ENCODE measurements at places on chromosomes 6 and 20.

GRCh38 chr20:46330072-46330763 is 21.9 kb upstream of the CDH22 start:
- no peak for DNase-seq

- no peak for DNase-seq
Observed at GRCh38 chr6:155980768-155981079, 525.1 kb upstream of the NOX3 start.

DNA sequence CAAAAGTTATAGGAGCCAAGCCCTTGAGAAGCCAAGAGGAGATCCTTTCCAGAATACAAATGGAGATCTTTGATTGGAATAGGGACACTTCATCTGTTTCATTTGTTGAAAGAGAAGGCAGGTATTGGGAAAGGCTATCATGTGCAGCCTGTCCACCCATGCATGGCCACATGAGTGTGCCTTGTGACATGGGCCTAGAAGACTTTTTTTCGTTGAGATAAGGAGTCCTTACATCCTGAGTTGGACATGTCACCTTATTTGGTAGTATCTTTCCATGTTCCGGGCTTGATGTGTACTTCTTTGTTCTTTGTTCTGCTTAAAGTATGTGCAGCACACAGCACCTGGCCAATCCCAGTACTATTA is 42.1 kb upstream of the SYNCRIP start:
- no peak for DNase-seq

GRCh38 chr6:163955096-163955495 is 540.6 kb downstream of the QKI start:
- no peak for DNase-seq

DNA sequence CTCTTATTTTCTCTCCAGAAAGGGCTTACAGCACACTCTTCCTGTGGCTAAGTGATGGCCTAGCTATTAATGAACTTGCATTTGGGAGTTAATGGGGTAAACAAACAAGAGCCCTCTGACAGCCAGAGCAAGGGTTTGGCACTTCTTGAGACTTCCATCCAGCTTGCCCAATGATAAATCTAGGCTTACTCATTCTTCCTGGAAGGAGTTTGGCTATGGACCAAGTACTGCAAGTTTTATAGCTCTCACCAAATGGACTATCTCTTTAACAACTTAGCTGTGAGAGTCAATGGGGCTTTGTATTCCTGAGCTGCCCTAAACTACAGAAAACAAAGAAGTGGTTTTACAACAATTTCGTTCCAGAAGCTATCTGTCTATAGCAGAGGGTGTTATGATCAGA is 16.7 kb upstream of the PI3 start:
- no peak for DNase-seq

- DNase-seq = no peak
Observed at GRCh38 chr6:39927159-39927558, 7.1 kb downstream of the MOCS1 start.

DNA sequence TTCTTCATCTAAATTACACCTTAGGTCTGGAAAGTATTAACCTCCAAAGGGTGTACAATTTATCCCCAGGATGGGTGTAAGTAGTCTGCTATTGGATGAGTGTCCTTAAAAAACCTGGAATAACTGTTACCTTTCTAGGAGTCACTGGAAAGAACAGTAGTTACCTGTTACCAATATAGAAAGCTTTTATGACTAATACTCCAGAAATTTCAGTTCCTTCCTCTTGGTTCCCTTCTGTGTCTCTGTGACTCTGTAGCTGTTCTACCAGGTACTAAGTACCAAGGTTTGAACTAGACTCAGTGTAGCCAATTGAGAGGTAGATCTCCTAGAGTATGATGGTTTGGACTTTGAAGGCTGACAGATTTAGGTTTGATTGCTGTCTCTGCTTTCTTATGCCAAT is 47.0 kb upstream of the TBX18 start:
- no peak for DNase-seq

GRCh38 chr6:45109551-45109950 is 218.6 kb upstream of the RUNX2 start:
- no peak for DNase-seq

GRCh38 chr6:11538819-11539468 is 1.4 kb downstream of the TMEM170B start:
- DNase-seq = no peak

GRCh38 chr6:14656078-14656521 is 538.5 kb downstream of the CD83 start:
- DNase-seq = no peak

- peak; percentile 64 for DNase-seq
Observed at GRCh38 chr6:33276864-33277662, at the start of gene B3GALT4. Gene B3GALT4 (plus strand): TSS chr6:33277123. CDS start chr6:33277420, 297 bp downstream.

DNA sequence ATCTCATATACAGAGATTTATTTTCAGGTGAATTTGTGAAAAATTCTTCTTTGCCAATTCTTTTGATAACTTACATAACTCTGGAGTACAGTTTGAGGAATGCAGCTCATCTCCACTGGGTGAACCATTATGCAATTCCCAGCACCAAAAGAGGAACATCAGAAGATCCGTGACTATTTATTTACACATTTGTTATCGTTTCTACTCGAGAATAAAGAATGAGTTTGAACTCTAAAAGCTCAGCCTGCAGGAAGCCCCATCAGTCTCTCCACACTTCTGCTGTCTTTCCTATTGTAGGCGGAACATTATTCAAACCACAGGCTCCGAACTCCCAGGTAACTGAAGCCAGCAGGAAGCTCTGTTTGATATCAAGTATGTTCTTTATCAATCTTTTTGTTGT is 95.9 kb upstream of the IFNGR1 start:
- DNase-seq = no peak

DNA sequence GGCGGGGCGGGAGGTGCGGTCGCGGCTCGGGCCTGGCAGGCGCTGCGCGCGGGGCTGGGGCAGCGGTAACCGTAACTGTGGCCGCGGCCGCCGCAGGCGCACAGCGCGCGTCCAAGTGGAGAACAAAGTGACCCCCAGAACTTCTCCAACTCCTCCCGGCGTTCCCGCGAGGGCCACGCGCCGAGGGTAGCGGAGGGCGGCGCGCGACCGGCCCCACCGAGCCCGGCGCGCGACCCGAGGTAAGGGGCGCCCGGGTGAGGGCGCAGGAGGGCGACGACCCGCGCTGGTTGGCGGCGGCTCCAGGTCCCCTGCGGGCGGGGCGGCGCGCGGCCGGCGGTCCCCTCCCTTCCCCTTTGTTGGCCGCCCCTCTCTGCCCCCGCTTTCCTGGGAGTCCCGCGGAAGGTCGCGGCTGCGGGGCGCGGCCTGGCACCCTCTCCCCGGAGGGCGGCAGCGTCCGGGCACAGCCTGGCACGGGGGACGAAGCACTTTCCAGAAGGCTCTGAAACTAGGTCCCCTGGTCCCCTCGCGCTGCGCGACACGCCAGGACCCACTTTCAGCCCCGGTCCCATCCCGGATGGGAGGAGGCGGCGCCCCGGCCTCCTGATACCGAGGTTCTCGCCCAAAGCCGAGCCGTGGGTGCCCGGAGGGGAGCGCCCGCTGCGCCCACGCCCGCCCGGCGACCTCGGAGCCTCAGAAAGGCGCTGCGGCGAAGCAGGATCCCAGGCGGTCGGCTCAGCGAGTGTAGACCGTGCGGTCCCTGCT is at the start of gene TIAM2:
Gene TIAM2 (plus strand): TSS at position 62 of the 762 bp plus-strand sequence. CDS start 133,909 bp downstream, outside the sequence.
- DNase-seq = peak; percentile 80

GRCh38 chr20:23588434-23589403 is 17.0 kb downstream of the CST9 start:
- DNase-seq = no peak
